Amniotic stem cell (primary cell): ENCODE measurements at places on chromosomes 1 and 21.

GRCh38 chr1:65435987-65436386 is 15.5 kb downstream of the LEPR start:
- DNase-seq: no peak

- DNase-seq: no peak
Observed at GRCh38 chr1:8674912-8675311, 142.5 kb downstream of the RERE start.

- no peak for DNase-seq
Observed at GRCh38 chr1:184870319-184870718, 104.0 kb downstream of the NIBAN1 start.

GRCh38 chr1:167532964-167533824 is 14.9 kb upstream of the CD247 start:
- DNase-seq: no peak

- DNase-seq: no peak
Observed at GRCh38 chr1:46699666-46700065, 19.2 kb downstream of the EFCAB14 start.

DNA sequence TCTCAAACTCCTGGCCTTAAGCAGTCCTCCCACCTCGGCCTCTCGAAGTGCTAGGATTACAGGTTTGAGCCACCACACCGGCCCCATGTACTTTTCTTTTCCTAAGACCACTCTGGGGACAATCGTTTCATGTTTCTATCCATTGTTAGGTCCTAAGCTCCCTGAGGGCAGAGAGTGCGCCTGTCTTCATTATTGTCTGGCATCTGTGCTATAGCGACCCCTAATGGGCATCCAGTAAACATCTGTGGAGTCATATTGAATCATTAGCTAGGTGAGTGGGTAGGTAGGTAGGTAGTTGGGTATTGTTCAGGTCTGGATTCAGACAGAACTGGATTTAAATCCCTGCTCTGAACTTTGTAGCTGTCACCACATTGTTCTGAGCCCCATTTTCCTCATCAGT is 66.1 kb downstream of the TMEM53 start:
- no peak for DNase-seq

- no peak for DNase-seq
Observed at GRCh38 chr21:21111309-21111920, 113.2 kb downstream of the NCAM2 start.

DNA sequence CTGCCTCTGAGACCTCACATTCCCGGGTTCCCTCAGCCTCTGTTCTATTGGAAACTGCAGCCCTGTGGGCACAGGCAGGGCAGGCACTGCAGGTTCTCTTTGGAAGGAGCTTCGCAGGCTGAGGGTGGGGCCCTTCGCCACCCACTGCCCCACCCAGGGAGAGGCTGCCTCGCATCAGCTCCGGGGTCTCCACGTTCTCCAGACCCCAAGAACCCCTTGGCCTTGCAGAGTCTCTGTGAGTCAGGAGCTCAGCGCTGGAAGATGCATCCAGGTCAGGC is 8.6 kb upstream of the C1orf159 start:
- no peak for DNase-seq

- DNase-seq: no peak
Observed at GRCh38 chr1:116769994-116770393, 15.8 kb downstream of the CD2 start.

DNA sequence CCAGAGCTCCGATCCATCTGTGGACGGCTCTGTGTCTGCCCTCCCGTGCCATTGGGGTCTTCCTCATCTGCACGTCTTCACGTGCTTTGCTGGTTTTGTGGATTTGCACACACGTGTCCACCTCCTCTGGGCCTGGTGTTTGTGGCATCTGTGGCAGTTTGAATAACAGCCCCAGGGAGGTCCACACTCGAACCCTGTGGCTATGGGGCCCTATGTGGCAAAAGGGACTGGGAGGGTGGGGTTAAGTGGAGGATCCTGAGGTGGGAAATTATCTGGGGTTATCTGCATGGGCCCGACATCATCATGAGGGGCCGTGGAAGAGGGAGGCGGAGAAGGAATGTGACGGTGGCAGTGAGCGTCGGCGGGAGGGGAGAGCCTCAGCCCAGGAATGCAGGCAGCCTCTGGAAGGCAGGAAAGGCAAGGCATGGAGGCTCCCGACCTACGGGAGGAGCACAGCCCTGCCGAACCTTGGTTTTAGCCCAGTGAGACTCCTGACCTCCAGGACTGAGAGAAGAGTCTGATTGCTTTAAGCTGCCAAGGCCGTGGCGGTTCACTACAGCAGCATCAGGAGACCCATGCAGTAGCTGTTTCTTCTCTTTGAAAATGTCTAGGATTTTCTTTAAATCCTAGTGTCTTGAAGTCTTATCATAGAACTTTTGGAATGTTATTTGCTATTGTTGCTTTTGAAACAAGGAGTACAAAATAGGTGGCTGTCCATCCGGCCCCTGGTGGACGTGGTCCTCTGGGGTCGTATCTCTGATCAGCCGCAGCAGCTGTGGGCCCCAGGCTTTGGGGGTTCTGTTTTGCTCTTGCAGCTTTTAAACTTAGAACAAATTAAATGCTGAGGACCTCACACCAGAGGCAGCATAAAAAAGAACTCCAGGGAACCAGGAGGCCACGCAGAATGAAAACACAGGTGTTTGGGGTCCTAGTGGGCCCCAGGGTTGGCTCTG is 40.0 kb upstream of the LRRC3 start:
- DNase-seq: no peak

DNA sequence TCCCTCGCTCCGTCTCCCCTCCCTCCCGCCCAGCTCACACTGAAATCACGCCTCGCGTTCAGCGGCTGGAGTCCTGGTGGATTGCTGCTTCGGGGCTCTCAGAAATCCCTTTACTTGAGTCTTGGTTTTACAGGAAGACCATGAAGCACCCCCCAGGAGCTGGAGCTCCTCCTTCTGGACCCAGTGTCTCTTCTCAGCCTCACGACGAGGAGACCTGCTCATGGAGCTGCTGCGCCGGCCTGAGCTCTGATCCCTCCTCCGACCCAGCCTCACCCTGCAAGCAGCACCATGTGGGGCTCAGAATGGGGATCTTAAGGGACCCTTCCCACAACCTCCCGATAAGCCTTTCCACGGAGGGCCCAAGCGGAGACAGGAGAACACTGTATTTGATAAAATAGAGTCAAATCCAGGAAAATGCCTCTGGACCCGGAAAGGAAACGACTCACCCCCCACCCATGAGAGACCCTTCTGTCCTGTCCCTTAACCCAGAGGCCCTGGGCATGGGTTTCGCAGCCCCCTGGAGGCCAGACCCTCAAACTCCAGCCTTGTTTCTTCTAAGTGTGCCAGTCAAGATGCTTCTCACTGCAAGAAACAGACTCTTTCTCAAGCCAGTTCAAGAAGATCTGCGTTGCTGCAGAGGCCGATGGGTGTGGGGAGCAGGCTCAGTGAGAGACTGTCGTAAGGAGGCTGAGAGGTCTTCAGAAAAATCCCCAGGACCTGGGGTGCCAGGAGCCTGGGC is 26.1 kb downstream of the PDE9A start:
- no peak for DNase-seq

DNA sequence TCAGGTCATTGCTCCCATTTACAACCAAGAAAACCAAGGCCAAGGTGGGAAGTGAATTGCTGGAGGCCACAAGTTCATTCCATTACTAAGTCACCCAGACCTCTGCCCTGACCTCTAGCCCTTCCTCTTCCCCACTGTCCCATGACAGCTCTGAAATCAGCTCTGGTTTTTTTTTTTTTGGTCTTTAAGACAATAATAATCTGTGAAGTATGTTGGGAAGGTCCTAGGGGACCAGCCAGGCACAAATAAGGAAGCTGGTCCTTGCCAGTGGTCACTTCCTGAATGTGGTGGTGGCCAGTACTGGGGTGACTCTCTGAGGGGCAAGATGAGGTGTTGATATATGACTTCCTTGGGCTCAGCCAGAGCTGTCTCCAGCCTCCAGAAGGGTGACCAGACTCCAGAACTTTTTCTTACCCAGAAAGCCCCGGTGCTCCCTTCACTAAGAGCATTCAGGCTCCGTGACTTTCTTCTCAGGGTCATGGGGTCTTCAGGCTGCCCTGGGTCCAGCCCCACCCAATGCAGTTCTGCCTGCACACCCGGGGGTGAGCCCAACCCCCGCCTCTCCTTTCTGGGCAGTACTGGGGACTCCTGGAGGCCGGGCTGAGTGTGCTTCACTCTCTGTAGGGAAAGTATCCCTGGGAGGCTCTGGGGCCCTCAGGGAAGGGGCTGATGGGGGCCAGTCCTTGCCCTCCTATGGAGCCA is 159.6 kb downstream of the PTPRU start:
- no peak for DNase-seq
